ENCODE measurements at places on chromosomes 7 and 10.

DNA sequence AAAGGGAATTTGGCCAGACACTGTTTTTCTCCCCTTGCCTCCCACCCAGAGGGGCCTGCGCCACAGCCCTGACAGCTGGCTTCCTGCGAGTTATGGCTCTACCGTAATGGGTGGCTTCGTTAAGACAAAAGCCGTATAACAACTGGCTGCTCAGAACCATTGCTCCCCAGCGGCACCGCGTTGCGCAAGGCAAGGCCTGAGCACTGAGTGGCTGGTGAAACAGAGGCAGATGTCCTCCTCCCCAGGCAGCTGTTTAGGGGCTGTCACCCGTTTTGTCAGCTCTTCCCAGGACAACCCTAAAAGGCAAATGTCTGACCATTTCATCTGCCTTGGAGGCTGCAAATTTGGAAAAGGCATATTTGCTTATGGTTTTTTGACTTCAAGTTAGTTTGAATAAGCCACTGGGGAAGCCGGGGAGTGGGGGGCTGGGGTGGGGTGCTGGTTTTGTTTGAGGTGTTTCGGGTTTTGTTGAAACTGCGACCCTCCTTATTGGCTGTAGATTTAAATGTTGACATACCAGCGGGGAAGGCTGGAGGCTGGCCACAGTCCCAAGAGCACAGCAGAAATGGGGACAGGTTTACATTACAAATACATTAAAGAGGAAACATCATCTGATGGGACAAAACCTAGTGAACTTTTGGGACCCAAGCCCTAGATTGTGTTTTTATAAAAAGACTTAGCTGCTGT, 681 bp upstream of the SPOCK2 start:
- DNase-seq: no peak

GRCh38 chr10:13839430-13839990, 252.7 kb downstream of the PRPF18 start:
- DNase-seq: no peak

DNA sequence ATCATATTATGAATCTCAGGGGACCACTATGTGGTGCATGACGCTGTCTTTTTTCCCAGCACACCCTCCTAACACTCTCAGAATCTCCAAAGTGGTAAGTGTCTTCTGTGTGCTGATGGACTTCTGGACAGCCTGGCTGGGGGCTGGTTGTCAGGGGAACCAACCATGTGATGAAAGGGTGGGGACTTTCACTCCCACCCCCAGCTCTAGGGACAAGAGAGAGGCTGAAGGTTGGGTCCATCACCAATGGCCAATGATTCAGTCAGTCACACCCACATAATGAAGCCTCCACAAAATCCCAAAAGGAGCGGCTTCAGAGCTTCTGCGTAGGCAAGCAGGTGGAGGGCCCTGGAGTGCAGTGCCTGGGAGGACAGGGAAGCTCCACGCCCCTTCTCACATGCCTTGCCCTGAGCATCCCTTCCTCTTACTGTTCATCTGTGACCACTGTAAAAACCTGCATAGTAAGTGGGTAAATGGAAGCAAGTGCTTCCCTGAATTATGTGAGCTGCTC, 44.6 kb downstream of the RASGEF1A start:
- no peak for DNase-seq

- no peak for DNase-seq
Observed at GRCh38 chr10:69641261-69641980, 11.4 kb downstream of the FAM241B start.

- DNase-seq: no peak
Observed at GRCh38 chr10:15518250-15518649, 147.2 kb upstream of the FAM171A1 start.

DNA sequence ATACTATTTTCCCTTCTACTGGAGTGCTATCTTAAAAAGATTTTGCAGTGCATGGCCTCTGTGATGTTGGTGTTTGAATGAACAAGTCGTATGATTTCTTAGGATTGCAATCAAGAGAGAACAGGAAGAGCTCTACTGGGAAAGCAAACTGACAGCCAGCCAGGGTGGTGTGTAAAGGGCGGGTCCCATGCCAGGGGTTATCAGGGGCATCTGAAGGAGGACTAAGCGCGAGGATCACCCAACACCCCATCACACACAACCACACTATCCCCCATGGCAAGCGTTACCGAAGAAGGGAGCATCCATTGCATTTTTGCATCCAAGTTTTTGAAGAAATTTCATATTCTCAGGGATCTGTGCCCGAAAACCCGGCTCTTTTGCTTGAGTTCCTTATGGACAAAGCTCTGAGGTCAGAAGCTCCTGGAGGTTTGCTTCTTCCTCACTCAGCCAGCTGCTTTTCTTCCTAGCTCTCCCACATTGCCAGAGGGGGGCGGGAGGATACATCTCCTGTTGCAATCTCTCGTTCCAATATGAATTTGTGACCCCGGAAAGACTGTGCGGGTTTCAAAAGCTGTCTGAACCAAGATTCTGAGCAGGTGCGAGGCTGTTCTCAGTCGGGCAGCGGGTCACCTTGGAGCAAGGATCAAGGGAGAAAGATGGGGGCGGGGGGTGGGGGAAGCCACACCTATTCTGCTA, 5.2 kb downstream of the NEUROD6 start:
- peak; percentile 77 for DNase-seq

DNA sequence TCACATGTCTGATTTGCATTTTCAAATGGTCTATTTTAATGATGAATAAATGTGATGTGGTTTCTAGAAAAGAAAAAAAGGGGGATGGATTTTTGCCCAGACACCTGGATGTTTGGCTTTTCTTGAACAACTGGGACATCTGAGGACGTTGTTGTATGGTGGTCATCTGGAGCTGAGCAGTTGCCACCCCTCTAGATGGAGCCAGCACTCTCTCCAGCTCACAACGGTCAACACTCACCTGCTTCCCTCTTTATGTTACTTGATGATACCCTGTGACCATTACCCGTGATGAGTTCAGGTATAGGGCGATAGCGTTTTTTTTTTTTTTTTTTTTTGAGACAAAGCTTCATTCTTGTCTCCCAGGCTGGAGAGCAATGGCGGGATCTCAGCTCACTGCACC, 30.1 kb upstream of the PAXIP1 start:
- no peak for DNase-seq

DNA sequence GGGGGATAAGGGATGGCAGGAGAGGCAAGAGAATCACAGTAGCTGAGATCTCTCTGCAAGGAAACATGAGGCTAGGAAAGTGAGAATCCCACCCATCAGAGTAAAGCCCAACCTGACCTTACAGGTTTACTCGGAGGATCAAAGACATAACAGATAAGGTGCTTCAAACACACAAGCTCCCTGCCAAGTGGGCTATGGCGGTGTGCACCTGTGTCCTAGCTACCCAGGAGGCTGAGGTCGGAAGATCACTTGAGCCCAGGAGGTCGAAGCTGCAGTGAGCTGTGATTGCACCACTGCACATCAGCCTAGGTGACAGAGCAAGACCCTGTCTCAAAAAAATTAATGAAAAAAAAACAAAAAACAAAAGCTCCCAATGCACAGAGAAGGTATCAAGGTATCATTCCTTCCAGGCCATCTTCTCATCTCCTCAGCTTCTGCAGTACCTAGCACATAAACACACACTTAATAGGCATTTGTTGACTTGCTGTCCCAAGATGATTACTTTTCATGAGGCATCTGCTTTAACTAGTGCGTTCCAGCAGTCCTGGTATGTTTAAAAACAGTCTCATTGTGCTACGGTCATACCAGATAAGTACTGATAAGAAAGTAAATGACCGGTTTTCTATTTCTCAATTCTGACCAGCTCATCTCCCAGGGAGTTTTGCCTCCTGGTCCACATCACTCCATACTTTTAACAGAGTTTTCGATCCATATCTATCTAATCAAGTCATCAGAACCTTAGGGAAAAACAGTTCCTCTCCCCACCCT, 13.3 kb downstream of the GNA12 start:
- DNase-seq: no peak

GRCh38 chr7:95330204-95330960, 6.0 kb upstream of the PON1 start:
- peak; percentile 35 for DNase-seq

GRCh38 chr10:43155221-43155620, 17.0 kb downstream of the CSGALNACT2 start:
- no peak for DNase-seq

DNA sequence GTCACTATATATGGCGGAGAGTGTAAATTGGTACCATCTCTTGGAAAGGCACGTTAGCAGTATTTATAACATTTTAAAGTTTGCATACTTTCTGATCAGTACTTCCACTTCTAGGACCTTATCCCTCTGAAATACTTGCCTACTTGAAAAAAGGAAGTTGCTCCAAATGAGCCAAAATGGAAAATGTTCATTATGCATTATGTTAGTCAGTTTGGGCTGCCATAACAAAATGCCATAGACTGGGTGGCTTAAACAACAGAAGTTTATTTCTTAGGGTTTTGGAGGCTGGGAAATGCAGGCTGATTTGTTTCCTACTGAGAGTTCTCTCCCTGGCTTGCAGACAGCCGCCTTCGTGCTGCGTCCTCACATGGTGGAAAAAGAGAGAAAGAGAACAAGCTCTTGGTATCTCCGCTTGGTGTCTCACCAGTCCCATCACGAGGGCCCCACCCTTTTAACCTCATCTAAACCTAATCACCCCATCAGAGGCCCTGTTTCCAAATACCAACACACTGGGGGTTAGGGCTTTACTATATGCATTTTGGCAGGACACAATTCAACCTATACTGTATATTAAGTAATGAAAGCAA, 6.9 kb downstream of the SNX10 start:
- no peak for DNase-seq

DNA sequence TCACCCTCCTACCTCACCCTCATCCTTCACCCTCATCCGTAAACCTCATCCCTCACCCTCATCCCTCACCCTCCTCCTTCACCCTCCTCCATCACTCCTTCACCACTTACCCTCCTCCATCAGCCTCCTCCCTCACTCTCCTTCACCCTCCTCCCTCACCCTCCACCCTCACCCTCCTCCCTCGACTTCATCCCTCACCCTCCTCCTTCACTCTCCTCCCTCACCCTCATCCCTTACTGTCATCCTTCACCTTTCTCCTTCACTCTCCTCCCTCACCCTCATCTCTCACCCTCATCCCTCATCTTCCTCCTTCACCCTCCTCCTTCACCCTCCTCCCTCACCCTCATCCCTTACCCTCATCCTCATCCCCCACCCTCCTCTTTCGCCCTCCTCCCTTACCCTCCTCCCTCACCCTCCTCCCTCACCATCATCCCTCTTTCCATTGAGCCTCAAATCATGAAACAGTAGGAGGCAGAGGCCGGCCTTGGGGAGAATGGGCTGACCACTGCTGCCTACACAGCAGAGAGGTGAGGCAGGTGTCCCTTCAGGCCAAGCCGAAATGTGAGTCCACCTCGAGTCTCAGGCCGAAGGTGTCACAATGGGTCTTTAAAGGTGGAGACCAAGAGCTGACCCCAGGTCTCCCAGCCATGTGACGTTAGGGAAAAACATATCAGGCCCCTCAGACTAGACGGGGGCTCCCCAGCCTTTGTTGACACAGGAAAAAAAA, 53.0 kb downstream of the PDGFA start:
- no peak for DNase-seq

DNA sequence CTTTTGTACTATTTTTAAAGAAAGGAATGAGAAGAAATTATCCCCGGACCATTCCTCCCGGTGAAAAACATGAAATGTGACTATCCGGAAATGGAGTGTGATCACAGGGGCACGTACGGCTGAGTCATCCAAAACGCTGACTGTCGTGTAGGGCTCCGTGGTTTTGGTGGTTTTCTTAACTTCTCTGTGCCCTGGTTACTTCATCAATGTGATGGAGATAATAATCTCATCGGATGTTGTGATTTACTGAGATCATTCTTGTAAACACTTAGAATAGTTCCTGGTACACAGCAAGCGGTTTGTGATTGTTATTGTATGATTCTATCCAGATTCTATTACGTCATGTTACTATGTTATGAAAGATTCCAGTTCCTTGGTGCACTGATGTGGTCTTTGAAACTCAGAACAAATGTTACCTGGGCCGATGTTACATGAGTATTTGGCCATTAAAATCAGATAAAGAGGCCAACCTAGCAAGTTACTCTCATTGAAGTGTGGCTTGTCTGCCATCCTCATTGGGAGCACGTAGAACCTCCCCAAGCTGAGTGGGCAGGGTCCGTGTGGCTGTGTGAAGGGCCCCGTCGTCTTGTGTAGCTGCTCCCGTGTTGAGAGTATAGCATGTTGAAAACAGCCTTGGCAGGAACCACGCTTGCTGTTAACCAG, 99.5 kb downstream of the CAMK1D start:
- DNase-seq: no peak

DNA sequence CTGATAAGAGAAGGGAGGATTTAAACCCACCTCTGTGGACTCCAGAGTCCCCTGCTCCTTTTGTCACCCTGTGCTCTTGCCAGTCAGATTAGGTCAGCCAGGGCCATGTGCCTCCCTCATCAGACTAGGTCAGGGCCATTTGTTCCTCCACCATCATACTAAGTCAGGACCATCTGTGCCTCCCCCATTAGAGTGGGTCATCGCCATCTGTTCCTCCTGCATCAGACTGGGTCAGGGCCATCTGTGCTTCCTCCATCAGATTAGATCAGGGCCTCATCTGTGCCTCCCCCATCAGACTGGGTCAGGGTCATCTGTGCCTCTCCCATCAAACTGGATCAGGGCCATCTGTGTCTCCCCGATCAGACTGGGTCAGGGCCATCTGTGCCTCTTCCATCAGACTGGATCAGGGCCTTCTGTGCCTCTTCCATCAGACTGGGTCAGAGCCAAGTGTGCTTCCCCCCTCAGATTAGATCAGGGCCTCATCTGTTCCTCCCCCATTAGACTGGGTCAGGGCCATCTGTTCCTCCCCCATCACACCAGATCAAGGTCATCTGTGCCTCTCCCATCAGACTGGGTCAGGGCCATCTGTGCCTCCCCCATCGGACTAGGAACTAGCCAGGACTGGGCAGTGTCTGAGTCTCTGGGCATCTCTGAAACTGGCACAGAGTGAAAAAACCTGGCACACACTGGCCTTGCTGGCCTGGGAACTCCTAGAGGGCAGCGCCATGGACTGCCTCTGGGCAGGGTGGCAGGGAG, 11.5 kb downstream of the MYL10 start:
- no peak for DNase-seq

DNA sequence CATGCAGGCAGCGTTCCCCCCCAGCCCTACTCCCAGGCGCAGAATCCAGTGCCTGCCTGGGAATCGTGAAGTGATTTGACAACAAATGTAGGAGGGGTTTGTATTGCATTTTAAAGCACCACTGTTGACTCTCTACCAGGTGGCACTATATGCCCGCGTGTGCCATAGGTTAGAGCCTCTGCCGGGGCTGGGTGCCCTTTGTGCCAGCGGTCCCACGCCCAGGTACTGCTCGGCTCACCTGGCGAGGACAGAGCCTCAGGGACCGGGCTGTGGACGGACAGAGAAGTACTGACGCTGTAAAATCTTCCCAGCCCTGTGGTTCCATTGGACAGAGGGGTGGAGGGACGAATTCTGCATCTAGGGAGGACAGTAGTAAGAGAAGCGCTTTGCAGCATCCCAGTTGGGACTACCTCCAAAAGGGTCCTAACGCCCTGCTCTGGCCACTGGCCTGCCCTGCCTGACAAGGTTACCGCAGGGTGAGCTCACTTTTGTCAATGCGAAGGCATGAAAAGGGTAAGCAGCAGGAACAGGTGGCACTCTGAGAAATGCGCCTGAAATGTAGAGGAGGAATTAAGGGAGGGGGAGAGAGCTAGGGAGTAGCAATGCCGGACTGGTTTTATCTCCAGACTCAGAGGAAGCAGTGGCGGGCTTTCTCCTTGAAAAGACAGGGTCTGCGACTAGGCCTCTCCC, 788 bp upstream of the CACNA2D1 start:
- DNase-seq: no peak
